SJSA1 (cell line): ENCODE measurements at places on chromosomes 13 and 19. TPM values are rescaled to one million over a fixed set of nuclear protein-coding genes. Genes with fewer than 3 reads are reported as not detected.
A peak's percentile ranks its signal among the peaks of the same experiment; 100 is the strongest.

GRCh38 chr13:42048684-42049453, 421 bp downstream of the DGKH start:
- peak; percentile 84 for DNase-seq

- no peak for DNase-seq
These were observed 23.4 kb downstream of the PIAS4 start for GRCh38 chr19:4030981-4031380.

DNA sequence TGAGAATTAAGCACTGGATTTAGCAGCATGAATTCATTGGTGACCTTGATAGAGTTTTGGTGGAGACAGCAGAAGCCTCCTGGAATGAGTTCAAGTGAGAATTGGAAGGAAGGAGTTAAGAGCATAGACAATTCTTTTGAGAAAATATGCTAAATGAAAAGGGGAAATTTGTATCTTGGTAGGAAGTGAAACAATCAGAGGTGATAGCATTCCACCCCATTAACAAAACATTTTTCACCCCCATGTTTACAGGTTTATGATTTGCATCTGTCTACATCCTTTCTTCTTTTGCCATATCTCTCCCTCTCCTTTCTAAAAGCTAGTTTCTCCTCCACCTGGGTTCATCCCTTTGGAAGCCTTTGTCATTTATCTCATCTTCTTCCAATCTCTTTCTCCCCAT, 27.5 kb downstream of the LNX2 start:
- DNase-seq, result no peak

DNA sequence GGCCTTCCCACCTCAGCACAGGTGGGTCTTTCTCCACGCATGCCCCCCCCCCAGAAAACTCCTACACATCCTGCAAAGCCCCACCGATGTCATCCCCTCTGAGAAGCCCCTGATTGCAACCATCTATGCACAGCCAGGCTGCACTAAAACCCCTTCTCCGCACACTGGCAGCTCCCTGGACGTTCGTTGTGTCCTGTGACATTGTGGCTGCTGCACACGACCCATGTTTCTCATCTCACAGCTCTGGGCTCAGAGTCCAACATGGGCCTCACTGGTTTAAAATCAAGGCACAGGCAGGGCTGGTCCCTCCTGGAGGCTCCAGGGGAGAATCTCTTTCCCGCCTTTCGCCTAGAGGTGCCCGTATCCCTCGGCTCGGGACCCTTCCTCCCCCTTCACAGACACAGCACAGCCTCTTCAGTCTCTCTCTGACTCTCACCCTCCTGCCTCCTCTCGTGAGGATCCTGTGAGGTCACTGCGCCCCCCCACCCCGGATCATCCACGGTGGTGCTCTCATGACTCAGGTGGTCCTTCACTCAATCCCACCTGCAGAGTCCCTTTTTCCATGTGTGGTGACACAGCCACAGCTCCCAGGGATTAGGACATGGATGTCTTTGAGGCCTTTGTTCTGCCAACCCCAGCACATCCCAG, 71.2 kb downstream of the GADD45B start:
- no peak for DNase-seq

- DNase-seq, result peak; percentile 89
These were observed 109.8 kb downstream of the KL start for GRCh38 chr13:33125821-33126570.

DNA sequence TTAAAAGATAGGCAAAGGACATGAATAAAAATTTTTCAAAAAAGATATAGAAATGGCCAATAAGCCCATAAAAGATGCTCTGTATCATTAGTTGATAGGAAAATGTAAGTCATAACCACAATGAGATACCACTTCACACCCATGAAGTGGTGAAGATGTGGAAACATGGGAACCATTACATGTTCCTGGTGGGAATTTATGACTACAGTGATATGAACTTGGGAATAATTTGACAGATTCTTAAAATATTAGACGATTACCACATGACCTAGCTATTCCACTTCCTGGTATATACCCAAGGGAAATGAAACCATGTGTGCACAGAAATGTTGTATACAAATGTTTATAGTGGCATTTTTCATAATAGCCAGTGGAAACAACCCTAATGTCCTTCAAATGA, 232.2 kb downstream of the GGACT start:
- DNase-seq, result no peak

DNA sequence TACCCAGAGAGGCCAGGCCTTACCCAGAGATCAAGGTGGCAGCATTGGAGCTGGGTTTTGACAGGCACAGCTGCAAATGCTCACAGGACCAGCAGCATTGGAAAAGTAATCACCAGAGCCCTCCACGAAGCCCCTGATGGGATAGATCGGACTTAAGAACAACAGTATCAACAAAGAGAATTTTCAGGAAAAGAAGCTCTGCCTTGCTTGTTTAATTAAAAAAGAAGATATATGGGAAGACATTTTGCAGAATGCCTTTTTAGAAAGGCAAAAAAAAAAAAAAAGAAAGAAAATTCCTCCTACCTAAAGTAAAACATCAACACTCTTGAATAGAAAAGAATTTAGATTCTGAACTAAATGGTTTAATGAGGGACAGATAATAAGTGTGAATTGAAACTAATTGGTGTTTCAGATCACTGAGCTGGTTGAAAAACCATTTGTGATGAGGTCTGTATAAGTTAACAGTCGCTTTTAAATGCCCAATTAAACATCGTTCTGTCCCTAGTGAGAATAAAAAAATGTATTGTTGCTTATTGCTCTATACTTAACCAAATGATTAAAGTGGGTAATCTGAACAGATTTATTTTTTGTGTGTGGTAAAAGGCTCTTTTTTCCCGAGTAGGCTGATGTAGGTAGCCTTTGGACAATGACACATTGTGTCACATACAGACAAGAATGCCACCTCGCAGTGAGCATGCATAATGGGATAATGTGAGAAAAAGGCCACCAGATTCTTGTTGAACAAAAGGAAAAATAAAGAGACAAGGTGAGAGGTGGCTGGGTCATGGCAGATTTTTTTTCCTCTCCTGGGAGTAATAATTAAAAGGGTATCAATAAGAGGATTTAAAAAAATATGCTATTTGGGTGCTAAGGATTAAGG, 93.0 kb upstream of the ARGLU1 start:
- DNase-seq, result no peak

DNA sequence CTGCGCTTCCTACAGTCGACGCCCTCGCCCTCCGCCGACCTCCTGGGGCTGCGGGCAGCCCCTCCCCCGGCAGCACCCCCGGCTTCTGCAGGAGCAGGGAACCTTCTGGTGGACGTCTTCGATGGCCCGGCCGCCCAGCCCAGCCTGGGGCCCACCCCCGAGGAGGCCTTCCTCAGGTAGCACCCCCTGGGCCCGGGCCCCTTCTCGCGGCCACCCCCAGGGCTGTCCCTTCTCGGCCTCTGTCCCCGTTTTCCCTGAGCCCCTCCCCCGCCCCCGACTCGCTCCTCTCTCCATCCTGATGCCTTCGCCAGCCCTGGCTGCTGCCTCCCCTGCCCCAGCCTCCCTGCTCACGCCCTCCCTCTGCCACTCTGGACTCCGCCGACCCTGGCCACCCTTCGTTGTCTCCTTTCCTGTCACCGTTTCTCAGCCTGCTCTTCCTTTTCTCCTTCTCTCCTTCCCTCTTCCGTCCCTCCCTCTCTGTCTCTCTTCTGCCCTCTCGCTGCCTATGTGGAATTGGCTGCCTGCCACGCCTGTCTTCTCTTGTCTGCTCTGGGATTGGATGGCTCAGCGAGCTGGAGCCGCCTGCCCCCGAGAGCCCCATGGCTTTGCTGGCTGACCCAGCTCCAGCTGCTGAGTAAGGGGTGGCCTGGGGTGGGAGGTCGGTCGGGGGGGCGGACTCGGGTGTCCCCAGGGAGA, 11.0 kb downstream of the FUZ start:
- DNase-seq, result no peak

DNA sequence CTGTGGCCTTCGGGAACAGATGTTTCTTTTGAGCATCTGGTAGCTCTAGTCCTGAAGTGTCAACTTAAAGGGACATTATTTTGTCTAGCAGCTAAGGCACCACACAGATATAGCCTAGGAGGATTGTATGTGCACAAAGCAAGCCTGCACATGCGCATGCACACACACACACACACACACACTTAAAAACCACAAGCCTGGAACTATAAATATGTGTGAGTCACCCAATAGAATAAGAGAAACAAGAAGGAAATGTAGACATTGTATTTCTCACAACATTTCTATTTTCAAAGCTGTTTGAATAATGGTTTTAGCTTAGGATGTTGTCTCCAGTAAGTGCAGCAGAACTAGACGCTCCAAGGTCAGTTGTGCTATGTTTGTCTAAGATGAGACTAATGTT, 516.5 kb downstream of the SUCLA2 start:
- DNase-seq, result no peak

DNA sequence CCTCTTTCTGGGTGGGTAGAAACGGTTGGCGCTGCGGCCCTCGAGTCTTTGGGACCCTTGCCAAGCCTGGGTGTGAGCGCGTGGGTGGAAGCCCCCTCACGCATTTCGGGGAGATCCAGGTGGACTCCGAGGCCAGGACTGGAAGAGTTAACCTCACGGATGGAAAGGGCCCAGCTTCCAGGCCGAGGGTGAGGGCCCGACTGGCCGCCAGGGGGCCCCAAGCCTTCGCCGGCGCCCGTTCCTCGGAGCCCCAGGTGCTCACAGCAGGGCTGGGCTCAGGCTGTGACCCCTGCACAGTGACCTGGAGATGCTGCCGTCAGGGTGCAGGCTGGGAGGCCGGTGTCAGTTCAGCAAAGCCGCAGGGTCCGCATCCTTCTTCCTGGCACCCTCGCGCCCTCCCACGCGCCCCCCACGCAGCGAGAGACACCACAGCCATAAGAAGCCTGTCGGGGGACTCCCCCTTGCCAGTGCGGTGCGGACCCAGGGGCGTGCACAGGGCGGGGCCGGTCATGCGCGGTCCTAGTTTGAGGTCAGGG, 34.2 kb upstream of the TMEM255B start:
- DNase-seq, result peak; percentile 93

GRCh38 chr13:29386246-29386645, 209.2 kb downstream of the SLC7A1 start:
- no peak for DNase-seq

DNA sequence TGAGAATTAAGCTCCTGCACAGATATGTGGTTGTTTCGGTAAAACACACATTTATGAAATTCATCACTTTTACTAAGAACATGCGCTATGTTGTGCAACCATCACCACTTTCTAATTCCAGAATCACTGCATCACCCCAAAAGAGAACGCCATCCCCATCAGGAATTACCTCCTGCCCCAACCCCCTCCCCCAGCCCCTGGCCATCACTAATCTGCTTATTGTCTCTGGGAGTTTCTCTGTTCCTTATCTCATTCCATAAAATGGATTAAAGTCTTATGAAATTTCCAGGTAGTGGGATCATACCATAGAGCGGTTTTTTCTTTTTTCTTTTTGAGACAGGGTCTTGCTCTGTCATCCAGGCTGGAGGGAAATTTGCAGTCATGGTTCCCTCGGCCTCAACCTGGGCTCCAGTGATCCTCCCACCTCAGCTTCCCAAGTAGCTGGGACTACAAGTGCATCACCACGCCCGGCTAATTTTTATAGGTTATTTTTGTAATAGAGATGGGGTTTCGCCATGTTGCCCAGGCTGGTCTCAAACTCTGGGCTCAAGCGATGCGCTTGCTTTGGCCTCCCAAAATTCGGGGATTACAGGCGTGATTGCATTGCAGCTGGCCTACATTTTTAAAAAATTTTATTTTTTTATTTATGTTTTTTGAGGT, 3.5 kb downstream of the ZSCAN5B start:
- no peak for DNase-seq

GRCh38 chr13:110113284-110113764, 193.6 kb downstream of the COL4A1 start:
- no peak for DNase-seq

DNA sequence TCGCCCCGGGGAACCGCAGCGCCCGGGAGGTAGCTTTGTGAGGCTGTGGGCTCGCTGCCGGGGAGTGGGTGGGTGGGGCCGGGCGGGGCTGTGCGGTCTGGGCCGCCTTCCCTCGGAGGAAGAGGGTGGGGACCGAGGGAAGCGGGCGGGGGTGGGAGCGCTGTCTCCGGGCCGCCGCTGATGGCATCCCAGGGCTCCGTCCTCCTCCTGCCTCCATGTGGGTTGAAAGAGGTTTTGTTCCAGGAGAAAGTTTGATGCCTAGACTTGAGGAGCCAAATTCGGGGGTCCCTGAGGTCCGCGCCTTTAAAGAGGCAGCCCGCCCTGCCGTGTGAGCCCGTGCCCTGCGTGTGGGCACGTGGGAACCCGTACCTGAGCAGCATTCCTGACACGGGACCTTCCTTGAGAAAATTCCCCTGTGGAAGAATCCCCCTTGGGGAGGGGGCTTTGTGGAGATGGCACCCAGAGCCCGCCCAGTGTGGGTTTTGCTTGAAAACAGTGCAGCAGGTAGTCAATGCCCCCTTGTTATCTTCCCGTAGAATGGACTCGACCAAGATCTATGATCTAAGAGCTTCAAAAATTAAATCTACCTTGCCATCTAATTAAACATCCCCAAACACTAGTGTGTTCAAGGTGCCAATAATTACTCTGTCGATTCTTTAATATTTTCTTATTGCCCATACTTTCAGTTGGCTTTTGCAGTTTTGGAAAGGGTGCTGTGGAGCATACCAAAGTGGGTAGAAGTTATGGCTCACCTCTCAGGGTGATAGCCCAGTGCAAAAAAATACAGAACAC, 107.8 kb downstream of the RXFP2 start:
- no peak for DNase-seq

DNA sequence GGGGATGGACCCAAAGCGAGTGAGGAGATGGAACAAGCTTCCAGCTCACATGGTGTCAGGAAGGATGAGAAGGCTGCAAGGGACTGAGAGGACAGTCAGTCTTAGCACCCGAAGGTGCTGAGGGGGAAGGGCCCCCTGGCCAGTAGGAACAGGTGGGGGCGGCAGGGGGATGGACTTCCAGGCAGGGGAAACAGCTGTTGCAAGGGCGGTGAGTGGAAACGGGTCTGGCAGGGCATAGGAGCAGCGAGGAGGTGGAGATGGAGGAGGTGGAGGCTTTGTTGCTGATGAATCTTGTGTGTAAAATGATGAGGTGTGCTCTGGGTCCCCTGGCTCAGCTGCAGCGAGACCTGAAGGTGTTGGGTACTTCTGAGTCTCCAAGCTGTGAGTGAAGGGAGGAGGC, 1.2 kb downstream of the MAP1S start:
- DNase-seq, result no peak

GRCh38 chr13:105008604-105009003, 1526.9 kb downstream of the EFNB2 start:
- DNase-seq, result no peak

- DNase-seq, result peak; percentile 53
These were observed 170.6 kb downstream of the FLT1 start for GRCh38 chr13:28324181-28324789.

GRCh38 chr19:28468701-28469459, 744.1 kb downstream of the UQCRFS1 start:
- peak; percentile 60 for DNase-seq

- DNase-seq, result no peak
These were observed 372.4 kb downstream of the SUCLA2 start for GRCh38 chr13:47628666-47629065.

PRODH2 gene
- total RNA-seq, result not detected in 2 replicates

PDE4C gene
- total RNA-seq, result not detected in 2 replicates

CYP2S1 gene
- total RNA-seq, result not detected in 2 replicates

BCAM gene
- 95.1 and 116 TPM in 2 replicates for total RNA-seq

VSTM1 gene
- total RNA-seq, result not detected in 2 replicates

OR4F17 gene
- not detected in 2 replicates for total RNA-seq

FOXA3 gene
- total RNA-seq, result not detected in 2 replicates

HMG20B gene
- total RNA-seq, result 229 and 260 TPM in 2 replicates

NLRP11 gene
- not detected in 2 replicates for total RNA-seq

KLHL26 gene
- 3.3 and 5.8 TPM in 2 replicates for total RNA-seq

ZNF583 gene
- total RNA-seq, result 1.9 and 14.0 TPM in 2 replicates

NRTN gene
- 17.6 and 32.9 TPM in 2 replicates for total RNA-seq
